ENCODE measurements at places on chromosomes 5 and 9.
A peak's percentile ranks its signal among the peaks of the same experiment; 100 is the strongest.

DNA sequence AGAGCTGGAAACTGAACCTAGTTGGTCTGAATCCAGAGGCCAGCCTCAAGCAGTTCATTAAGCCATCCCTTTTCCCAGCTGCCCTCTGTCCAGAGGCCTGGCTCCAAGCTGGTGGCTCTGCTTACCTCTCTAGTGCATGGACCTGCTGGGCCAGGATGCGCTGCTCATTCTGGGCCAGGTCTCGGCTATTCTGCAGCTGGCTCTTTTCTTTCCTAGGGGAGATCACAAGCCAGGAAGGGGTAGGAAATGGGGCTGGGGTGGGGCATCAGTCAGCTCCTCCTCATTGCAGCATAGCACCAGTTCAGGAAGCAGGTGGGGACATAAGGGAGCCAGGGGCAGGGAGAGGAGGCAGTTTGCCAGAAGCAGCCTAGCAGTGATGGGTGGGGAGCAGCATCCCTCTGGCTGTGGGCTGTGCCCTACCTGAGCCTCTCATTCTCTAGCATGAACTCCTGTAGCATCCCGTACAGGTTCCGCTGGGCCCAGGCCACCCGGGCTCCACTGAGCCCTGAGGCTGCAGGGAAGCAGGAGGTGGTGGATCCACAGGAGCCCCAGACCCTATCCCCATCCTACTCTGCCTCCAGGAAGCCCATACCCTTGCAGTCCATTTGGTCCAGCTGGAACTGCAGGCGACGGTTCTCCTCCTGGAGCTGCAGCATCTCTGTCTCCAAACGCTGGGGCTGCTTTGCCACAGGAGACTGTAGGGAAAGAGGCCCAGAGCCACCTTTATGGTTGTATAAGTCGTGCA, 5.2 kb downstream of the KIF12 start:
- DNase-seq, result no peak

- no peak for DNase-seq
Measured at GRCh38 chr9:89412541-89412940, 85.4 kb downstream of the SEMA4D start.

DNA sequence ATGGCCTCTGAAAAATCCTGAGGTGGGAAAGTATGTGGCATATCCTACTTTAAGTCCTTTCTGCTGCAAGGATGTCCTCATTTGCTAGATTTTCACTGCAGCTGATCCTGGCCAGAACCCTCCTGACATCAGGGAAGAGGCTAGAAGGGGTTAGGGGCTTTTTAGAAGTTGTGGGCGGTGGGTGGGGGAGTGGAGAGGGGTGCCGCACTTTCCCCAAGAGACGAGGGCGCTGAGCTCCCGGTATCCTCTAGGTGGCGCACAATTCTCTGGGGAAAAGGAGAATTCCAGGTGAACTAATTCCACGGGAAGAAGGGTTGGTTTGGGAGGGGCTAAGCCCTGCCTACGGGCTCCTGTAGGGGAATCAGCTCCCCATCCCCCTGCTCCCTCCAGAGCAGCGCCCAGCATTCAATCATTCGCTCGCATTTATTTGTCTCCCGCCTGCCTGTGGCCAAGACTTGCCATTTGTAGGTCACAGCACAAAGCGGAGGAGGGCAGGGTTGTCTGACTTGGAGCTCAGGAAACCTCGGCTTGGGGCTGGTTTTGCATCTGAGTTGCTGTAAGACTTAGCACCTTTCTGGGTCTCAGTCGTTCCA, 42.9 kb upstream of the HAND1 start:
- DNase-seq, result peak; percentile 65

- DNase-seq, result no peak
Measured at GRCh38 chr9:128819716-128820664, 1.7 kb downstream of the ENDOG start.

DNA sequence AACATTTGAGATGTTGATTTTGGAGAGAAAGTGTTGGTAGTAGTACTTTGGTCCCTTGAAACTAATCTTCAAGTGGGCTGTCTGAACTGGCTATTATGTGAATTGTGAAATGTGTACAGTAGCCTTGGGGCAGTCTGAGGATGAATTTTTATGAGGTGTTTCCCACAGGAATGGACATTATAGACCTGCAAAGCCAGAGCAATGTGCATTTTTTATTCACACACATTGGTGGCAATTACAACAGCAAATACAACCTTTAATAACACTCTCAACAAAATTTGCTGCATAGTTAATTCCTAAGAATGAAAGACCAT, 147.0 kb downstream of the PAM start:
- DNase-seq, result no peak

Data from trophoblast cell (in vitro differentiated cells and primary cell).